Activated T-helper 1 cell treated with Interleukin-2 at 50 U/mL for 16 hours (primary cell): ENCODE measurements at places on chromosomes 16 and 17.

DNA sequence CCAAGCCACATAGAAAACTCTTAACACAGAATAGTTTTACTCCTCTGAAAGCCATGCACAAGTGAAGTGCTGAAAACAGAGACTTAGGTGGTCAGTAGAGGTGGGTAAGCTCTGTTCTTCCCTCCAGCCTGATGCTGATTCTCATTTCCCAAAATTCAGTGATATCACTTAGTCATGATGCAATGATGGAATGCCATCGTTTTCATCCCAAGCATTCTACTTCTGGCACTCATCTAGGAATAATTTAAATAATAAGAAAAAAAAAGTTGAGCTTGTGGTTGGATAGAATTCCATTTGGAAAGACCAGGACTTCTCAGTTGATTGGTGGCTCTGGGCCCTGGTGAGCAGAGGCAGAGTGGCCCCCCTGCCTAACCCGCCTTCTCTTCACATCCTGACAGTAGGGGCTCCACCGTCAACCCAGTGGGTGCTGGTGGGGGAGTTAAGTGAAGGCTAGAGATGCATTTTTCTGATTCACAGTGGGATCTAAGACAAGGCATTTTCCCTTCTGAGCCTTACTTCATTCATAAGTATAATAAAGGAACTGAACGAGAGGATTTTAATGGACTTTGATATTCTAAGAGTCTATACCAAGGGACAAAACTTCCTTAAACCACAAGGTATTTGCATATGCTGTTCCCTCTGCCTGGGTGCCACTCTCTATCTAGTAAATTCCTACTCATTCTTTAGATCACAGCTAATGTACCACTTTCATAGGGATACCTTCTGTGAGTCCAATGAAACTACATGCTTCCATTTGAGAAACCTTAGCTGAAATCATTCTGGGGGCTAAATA, 310.3 kb upstream of the DYNLRB2 start:
- DNase-seq: no peak

- no peak for DNase-seq
Observed at GRCh38 chr16:87165885-87166284, 151.3 kb downstream of the C16orf95 start.

DNA sequence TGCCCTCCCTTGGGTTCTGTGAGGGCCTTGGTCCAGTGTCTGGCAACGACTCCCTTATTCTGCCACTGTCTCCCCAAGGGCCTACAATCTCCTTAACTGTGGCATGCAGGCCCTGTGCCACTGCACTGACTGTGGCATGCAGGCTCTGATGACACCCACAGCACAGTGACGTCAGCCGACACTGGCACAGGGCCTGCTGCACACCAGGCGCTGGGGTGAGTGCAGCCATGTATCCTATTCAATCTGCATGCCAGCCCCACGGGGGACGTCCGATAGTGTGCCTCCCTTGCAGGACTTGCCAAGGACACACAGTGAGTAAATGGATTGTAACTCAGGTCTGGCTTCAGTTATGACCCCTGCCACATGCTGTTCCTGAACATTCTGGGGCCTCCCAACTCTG, 39.8 kb upstream of the RASD1 start:
- DNase-seq: no peak

- DNase-seq: no peak
Observed at GRCh38 chr16:85312174-85312573, 199.9 kb upstream of the CIBAR2 start.

- DNase-seq: no peak
Observed at GRCh38 chr17:6643451-6644125, 2.7 kb downstream of the TXNDC17 start.
